Cortex of kidney (tissue), 1 donor: ENCODE measurements at places on chromosomes 1 and 21.

GRCh38 chr21:31526040-31526439 is 133.5 kb upstream of the SOD1 start:
- no peak for DNase-seq

GRCh38 chr1:156195853-156196252 is 1.9 kb downstream of the SLC25A44 start:
- DNase-seq: no peak

- DNase-seq: no peak
These were observed 1.1 kb downstream of the LGALS8 start for GRCh38 chr1:236524895-236525184.

DNA sequence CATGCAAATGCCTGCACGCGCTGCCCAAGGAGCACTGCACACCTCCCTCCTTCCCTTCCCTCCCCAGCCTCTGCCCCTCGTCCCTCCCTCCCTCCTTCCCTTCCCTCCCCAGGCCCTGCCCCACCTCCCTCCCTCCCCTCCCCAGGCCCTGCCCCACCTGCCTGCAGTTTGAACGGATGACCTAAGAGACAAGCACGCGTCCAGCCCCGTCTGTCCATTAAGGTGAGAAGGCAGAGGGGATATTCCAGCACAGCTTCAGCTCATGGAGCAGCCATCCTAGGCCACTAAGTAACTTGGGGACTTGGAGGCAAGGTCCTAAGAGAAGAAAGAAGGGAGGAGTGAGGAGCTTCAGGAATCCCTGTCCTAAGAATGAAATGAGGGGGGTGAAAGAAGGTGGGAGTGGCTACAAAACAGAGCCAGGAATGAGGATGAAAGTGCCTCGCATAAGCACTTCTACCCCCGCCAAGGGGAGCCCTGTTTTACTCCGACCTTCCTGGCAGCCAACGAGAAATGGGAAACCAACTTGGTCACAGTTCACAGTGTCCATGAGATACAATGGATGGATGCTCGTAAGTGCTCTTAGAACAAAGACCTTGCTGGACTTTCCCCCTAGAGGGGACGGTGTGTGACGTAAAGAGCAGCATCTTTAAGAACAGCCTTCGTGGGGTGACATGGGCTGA is 21.3 kb upstream of the EFHD2 start:
- DNase-seq: no peak

- DNase-seq: no peak
These were observed 1.5 kb downstream of the XPR1 start for GRCh38 chr1:180633057-180634056.

DNA sequence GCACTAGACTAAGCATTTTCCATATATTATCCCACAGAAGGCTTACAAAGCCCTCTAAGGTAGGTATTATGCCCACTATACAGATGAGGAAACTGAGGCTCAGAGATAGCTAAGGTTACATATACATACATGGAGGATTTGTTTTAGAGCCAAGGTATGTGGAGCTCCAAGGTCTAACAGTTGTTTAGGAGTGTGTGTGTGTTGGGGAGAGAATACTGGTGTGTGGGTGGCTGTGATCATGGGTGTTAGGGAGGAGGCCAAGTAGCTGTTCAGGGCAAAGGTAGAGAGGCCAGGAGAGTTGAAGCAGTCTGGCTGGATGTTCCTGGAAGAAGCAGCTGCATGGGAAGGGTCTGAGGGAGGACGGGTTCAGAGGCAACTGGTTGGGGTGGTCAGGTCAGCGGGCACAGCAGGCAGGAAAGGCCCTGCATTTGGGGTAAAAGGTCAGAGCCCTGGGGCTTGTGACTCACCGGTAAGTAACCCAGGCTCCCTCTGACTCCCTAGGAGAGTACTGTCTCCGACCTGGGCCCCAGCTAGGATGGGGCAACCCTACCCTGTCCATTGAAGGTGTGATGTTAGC is 5.1 kb upstream of the LDLRAP1 start:
- no peak for DNase-seq

DNA sequence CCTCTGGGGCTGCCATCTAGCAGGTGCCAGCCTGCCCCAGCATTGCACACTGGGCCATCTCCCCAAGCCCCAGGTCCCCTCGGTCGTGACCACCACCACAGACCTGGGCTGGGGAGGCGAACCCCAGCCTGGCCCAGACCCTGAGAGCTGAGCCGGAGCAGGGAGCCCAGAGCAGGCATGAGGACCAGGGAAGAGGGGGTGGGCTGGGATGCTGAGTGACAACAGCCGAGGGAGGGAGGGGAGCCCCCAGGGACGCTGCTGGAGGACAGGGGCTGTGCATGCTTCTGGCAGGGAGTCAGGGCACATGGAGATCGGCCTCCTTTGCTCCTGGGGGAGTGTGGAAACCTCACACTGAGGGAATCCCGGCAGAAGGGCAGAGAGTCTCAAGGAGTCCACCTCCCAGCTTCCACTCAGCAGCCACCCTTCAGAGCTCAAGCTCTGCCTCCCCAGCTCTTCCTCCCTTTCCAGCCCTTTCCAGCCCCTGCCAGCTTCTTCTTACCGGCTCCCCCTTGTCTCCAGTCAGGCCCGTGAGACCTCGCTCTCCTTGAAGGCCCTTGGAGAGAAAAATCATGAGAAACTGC is 23.7 kb upstream of the PEF1 start:
- DNase-seq: no peak

DNA sequence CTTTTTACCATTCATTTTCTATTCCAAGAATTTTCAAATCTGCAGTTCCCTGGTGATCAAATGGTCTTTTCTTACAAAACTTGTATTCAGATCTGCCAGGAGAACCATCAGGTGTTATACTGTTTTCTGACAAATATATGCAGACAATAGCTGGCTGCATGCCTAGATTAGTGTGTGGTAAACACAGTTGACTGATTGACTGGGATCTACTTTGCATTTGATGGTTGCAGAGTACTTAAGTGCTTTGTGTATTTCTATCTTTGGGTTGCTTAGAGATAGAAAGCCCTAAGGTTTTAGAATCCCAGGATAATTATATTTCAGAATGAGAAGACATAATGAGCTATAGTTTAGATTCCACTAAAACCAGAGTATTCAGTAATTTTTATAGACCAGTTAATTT is 102.0 kb upstream of the CHODL start:
- DNase-seq: no peak

DNA sequence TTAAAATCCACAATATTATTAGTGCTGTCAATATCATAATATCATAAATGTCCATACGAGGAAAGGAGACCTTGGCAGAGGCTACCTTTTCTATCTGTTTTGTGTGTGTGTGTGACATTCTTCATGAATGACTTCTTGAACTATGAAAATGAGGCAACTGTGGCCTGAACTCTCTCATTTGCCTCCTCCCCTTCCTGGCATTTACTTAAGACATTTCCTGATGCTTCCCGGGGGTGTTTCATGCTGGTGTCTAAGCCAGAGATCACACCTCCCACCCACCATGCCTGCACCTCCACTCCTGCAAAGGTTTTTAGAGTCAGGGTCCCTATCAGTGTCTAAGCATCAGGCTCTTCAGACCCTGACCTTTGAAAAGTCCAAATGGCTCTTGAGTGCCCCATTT is 420.9 kb downstream of the KIF26B start:
- DNase-seq: no peak

- DNase-seq: no peak
These were observed 100.1 kb upstream of the SLC2A1 start for GRCh38 chr1:43058545-43059360.

- no peak for DNase-seq
These were observed 584.1 kb downstream of the AJAP1 start for GRCh38 chr1:5238351-5239130.

GRCh38 chr1:71088645-71089287 is 7.9 kb upstream of the ZRANB2 start:
- no peak for DNase-seq

- no peak for DNase-seq
These were observed 300.3 kb upstream of the B3GALT2 start for GRCh38 chr1:193486671-193487229.

DNA sequence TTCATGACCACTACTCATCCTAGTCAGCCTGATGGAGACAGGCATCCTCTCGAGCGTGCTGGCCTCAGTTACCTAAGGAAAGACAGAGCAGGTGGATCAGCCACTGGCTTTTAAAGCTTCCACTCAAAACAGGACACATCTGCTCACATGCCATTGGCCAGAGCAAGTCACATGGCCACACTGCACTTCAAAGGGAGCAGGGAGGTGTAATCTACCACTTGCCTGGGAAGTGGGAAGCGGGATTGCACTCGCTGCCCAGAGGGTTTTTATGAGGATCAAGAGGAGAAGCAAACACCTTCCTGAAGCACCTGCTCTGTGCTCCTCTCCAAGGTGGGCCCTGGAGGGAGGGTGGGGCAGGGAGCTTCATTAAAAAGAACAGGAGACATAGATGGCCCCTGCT is 108.0 kb downstream of the TAS1R2 start:
- DNase-seq: no peak

GRCh38 chr1:53254011-53254640 is 15.8 kb upstream of the MAGOH start:
- no peak for DNase-seq

DNA sequence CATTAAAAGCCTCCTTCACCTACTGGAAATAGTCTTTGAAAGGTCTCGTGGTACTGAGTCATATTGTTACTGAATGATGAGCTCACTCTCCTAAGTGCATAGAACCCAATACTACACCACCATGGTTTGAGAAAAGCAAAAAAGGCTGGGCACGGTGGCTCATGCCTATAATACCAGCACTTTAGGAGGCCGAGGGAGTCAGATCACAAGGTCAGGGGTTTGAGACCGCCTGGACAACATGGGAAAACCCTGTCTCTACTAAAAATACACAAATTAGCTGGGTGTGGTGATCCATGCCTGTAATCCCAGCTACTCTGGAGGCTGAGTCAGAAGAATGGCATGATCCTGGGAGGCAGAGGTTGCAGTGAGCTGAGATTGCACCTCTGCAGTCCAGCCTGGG is 3.3 kb upstream of the HNRNPCL1 start:
- no peak for DNase-seq

GRCh38 chr1:18233176-18233864 is 125.7 kb downstream of the IGSF21 start:
- no peak for DNase-seq

- DNase-seq: no peak
These were observed 10.5 kb downstream of the PTGFRN start for GRCh38 chr1:116920211-116920610.

GRCh38 chr1:21189906-21190500 is 13.3 kb upstream of the EIF4G3 start:
- no peak for DNase-seq

- no peak for DNase-seq
These were observed 42.4 kb downstream of the TRIM11 start for GRCh38 chr1:228364068-228364705.

- DNase-seq: no peak
These were observed 52.1 kb downstream of the COL6A1 start for GRCh38 chr21:46033410-46034400.

GRCh38 chr1:216929870-216930582 is 206.8 kb upstream of the ESRRG start:
- DNase-seq: no peak

DNA sequence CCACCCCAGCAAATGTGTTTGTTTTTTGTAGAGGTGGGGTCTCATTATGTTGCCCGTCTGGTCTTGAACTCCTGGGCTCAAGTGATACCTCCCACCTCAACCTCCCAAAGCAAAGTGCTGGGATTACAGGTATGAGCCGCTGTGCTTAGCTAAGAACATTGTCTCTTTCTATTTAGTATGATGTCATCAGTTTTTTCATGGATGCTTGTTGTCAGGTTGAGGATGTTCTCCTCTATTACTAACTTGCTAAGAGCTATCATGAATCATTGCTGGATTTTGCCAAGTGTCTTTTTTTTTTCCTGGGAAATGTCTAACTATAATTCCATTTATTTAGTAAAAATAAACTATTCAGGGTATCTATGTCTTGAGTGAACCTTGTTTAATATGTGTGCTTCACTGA is 19.0 kb upstream of the MPC2 start:
- no peak for DNase-seq

DNA sequence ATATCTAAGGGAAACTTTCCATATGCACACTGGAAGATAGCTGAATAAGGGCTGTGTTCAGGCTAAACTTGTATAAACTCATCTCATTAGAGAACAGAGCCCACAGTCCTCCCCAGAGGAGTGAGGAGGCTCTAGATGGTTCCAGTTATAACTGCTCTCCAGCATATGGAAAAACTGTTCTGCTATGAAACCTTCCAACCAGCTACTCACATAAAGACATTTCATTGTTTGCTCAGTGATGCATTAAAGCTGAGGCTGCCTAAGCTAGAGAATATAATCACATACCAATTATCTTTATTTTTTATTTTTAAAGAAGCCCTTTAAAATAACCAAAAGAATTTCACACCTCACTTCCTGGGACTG is 13.3 kb downstream of the AHCYL1 start:
- no peak for DNase-seq

DNA sequence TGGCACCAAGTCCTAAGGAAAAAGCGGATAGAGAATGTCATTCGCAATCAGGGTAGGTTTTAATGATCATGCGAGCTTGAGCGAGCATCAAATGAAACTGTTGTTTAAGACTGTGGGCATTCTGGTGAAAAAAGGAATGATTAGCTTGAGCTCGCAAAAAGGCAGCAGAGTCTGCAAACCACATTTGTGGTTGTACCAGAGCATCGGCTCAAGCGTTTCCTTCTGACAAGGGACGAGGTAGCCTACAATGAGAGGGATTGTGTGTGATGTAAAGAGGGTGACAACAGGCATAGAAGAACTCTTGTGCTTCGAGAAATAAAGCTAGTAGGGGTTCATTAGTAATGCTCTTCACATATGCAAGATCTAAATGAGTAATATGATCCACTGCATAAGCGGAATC is 11.1 kb upstream of the CD48 start:
- no peak for DNase-seq

- no peak for DNase-seq
These were observed 186.9 kb downstream of the SETD4 start for GRCh38 chr21:35873441-35873840.

DNA sequence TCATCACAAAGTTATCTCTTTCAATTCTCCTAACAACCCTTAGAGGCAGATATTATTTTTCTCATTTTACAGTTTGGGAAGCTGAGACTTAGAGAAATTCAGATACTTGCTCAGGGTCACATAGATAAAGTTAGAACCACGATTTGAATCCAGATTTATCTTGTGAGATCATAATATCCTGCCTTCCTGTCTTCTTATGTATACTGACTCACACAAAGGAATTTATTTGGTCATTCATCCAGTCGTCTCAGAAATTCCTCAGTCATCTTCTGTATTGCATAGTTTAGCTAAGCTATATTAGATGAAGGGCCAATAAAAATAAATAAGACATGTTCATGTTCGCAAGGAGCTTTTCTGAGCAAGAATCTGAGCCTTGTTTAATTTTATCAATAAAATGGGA is 35.8 kb upstream of the RUNX1 start:
- no peak for DNase-seq

DNA sequence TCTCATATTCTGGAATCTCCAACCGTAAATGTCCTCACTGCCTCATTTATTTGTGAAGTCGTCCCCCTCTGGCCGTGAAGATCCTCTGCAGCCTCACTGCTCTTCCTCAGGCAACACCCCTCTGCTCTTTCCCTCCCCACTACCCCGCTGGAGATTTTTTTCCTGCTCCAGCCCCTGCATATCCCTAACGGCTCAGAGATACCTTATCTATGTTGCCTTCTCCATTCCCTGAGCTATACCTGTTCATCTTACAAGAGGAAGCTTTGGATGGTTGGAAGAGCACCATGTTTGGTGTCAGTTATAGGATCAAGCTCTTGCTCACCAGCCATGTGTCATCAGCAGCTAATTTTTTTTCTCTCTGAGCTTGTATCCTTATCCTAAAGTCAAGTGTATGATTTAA is 26.4 kb downstream of the LRRC8B start:
- DNase-seq: no peak

- no peak for DNase-seq
These were observed 42.8 kb upstream of the PPP2R5A start for GRCh38 chr1:212242288-212242984.

GRCh38 chr1:18907917-18908845 is 5.8 kb upstream of the ALDH4A1 start:
- DNase-seq: no peak
